Fibroblast of pulmonary artery (primary cell): ENCODE measurements at places on chromosomes 6 and 20.

DNA sequence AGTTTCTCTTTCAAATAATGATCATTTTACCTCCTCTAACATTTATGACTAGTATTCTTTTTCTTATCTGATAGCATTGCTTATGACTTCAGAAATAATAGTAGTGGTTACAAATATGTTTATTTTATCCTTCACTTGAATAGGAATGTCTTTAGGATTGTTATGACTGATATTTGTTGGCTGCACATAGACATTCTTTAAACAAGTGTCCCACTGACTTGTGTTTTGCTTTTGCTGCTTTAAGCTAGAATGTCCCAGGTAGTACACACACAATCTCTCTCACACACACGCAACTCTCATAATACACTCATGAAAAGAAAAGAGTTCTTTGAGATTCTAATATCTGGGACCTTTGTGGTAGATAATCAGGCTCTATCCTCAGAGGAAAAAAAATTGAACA lies 21.6 kb downstream of the KIAA1586 start:
- DNase-seq = peak; percentile 62

DNA sequence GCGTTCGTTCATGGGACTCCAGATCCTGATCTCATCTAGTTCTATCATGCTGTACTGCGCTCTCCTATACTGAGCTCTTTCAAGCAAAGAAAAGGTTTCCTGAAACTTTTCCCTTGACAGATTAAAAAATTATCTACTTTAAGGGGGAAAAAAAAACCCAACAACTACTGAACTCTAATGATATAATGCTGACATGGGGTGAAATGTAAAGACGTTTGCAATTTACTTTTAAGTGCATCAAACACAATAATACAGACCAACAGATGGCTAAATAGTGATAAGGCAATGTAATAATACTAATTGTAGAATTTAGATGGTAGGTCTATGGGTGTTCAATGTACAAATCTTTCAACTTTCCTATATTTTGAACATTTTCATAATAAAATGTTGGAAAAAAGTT lies 16.4 kb downstream of the TOMM34 start:
- DNase-seq = no peak

DNA sequence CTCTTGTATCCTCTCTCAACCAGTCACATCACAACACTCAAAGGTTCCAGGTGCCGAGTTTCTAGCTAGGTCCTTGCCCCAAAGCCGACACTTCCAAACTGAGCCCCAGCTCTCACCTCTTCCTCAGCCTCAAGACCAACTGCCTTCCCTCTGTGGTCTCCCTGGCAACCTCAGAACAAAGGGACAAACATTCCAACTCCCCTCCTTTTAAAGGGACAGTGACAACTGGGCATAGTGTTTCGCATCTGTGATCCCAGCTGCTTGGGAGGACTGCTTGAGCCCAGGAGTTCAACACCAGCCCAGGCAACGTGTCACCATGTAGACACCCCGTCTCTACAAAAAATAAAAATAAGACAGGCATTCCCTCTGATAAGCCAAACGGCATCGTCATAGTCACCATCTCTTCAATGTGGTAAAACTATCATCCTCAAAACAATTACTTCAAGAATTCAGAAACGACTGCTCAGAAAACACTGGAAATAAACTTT lies 11.3 kb downstream of the DIDO1 start:
- peak; percentile 62 for DNase-seq

DNA sequence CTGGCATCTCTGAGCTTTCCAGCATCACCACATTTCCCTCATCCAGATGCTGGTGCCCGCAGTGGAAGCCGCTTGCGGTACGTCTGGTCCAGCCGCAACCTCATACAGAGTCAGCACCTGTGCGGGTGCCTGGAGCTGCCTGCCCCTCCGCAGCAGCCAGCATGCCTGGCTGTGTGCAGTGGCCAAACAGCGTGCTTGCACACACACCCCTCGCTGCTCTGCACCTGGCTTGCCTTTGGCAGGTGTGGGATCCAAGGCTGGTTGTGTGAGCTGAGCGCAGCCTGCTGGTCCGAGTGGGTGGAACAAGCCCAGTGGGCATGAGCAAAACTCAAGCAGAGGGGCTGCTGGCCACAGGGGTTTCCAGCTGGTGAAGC lies 3.1 kb upstream of the HINT3 start:
- DNase-seq = no peak

- no peak for DNase-seq
These were observed 10.4 kb downstream of the FBXL4 start for GRCh38 chr6:98937351-98937750.

DNA sequence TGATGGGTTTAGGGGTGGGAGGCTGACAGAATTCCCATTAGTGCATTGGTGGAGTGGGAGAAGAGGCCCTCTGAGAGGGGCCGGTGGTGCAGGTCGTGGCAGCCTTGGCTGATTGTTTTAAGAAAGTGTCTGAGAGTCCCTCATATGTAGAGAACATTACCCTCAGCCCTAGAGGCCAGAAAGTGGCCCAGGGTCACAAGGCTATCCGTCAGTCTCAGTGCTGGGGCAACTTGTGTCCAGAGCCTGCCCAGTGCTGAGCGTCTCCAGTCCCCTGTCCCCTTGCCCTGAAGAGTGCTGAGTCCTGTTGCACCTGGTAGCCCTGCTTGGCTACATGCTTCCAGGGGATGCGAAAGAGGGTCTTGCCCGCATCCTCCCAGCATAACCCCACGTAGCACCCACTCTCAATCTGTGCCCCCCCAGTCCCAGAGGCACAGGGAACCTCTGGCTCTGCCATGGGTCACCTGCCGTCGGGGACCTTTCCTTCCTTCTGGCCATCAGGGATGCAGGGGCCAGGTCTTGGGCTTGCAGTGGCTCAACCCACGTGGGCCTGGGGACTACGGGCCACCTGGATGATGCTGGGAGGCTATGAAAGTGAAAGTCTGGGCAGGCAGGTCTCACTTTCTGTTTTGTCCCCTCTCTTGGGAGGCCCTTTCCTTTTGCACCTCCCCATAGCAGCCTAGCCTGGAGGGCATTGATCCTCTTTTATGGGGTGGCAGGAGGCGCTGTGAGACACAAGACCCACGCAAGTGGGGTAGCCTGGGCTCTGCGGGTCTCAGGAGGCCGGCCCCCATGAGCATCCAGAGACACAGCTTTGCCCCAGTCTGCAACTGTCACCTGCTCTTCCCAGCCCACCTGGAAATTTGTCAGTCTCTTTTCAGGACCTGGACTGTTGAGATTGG lies 12.2 kb downstream of the DUSP15 start:
- DNase-seq = no peak

DNA sequence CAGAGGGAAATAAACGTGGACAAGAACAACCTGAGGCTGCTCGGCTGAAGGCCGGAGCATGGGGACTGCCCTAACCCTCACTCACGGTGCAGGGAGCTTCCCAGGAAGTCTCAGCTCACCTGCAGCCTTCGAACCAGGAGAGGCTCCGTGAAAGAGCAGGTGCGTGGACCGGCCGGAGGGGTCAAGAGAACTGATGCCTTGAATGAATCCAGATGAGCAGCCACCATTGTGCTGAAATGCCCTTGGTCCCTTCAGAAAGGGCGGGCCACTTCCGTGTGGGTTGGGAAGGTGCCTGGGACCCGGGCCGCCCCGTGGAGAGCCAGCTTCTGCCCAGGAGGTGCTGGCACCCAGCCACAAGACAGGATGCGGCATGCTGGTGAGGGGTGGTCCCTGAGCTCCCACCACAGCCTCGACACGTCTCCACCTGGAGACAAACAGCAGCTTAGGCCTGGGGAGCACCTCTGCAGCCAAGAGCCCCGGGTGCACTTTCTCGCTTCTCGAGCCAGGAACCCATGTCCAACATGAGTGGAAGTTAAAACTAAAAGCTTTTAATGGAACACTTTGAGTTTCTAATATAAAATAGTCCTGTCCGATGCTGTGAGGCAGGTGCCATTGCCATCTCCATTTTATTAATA lies 83.5 kb downstream of the TTLL2 start:
- DNase-seq = no peak

DNA sequence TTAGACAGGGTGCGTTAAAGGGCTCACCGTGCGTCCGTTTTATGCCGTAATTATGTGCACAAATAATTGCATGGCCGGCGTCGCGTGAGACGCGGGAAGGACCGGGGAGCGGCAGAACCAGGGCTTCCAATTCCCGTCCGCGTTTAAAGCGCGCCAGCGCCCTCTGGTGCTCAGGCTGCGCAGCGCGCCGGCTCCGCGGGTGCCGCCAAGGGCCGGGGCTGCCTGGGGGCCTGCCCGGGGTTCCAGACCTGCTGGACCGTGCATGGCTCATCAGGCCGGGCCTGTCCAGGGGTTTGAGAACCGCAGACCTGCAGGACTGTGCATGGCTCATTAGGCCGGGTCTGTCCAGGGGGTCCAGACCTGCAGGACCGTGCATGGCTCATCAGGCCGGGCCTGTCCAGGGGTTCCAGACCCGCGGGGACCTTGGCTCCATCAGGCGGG lies 369.0 kb downstream of the THBS2 start:
- DNase-seq = peak; percentile 58

DNA sequence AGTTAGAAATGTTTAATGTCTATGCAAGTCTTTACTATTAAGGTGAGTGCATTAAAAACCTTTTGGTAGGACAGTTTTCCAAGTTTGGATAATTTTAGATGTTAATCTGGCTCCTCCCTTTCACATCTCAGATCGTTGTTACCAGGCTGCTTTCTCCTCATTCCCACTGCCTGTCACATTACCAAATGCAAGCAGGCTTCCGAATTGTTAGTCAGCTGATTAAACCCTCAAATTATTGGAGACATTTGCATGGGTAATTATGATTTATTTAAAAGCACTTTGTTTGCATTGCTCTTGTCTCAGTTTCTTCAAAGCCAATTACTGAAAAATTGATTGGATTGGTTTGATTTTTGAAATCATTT lies 816.5 kb downstream of the KIF16B start:
- DNase-seq = no peak

GRCh38 chr6:34205466-34205865 lies 31.2 kb upstream of the HMGA1 start:
- DNase-seq = no peak

GRCh38 chr6:24780206-24780605 lies 5.5 kb downstream of the GMNN start:
- no peak for DNase-seq

GRCh38 chr20:20205141-20205861 lies 153.0 kb downstream of the CFAP61 start:
- DNase-seq = no peak

- DNase-seq = no peak
These were observed 90.7 kb downstream of the CEP57L1 start for GRCh38 chr6:109186012-109186411.

DNA sequence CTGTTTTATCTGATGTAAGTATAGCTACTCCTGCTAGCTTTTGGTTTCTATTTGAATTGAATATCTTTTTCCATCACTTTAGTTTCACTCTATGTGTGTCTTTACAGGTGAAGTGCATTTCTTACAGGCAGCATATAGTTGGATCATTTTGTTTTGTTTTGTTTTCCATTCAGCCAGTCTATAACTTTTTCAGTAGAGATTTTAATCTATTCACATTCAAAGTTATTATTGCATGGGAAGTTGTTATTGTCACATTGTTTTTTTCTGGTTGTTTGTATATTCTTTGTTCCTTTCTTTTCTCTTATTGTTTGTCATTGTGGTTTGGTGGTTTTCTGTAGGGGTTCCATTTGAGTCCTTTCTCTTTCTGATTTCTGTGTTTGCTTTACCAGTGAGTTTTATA lies 151.2 kb downstream of the PDE10A start:
- DNase-seq = no peak

DNA sequence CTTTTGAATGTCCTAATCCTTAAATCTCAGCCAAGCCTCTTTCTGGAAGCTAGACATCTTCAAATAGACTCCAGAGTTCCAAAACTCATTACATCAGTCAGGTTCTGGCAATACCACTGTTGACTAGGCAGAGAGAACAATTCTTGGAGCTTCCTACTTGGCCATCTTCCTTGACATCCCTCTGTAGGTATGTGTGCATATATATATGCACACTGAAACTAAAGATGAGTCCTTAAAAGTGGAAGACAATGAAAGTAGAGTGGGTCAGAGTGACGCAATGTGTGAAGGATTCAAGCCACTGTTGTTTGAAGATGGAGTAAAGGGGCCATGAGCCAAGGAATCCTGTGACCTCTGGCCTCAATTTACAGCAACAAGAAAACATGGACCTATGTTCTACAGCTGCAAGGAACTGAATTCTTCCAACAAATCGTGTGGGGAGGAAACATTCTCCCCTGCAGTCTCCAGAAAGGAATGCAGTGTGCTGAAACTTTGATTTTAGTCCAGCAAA lies 18.7 kb upstream of the DUSP22 start:
- DNase-seq = peak; percentile 47

- no peak for DNase-seq
These were observed 77.6 kb downstream of the RIN2 start for GRCh38 chr20:19835533-19836222.

- DNase-seq = no peak
These were observed 4.6 kb downstream of the TGM3 start for GRCh38 chr20:2300420-2300819.

DNA sequence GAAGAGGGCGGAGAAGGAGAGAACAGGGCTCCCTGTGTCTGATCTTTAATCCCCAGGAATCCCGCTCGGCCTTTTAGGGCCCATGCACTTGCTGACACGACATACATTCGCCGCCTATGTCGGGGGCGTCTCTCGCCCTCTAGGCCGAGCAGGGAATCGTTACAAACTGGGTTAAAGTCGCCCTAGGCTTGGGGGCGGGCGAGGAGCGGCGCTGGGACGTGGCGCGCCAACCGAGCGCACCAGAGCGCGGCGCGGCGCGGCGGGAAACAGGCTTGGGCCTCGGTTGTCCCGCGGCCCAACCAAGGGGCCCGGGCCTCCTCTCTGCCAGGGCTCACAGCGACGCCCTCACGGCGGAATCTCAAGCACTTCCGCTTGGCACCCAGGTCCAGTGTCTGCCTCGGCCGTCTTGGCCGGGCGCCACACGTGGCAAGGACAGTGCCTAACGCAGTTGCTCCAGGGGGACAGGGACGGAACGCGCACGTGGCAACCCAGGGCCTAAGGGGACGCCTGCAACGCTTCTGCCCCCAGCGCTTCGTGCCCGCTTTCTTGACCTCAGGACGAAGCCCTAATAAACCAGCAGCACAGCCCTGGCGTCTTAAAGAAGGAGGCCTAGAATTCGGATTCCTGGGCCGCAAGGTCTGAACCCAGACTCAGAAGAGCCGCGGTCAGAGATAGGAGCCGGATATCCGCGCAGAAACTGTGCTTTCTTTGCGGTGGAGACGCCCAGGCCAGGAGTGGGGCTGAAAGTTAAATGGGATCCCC lies 71.5 kb downstream of the NCR2 start:
- DNase-seq = no peak

- DNase-seq = no peak
These were observed 85.4 kb upstream of the TMEM30A start for GRCh38 chr6:75370011-75370410.

- no peak for DNase-seq
These were observed 1.1 kb downstream of the DDAH2 start for GRCh38 chr6:31727717-31728671.

DNA sequence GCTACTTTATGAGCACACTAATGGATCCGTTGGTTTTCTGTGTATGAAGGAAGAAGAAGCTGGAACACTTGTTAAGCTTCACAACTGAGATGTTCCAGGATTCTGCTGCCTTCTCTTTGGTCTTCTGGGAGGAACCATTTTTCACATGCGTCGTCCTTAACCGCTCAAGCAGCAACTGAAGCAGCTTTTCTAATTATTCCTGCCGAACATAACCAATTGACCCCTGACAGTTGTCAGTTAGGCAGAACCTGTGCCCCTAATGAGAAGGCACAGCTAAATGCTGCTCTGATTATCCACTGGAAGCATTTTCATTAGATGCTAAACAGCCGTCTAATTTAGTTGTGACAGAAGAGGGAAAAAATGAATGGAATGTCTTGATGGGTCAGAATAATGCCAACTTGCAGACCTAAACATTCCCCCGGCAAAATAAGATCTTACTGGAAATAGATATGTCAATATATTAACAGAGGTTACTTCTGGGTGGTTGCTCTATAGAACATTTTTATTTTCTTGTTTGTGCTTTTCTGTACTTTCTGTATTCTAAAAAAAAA lies 85.0 kb upstream of the SMLR1 start:
- DNase-seq = no peak
